ENCODE measurements at places on chromosomes 3 and 15.

DNA sequence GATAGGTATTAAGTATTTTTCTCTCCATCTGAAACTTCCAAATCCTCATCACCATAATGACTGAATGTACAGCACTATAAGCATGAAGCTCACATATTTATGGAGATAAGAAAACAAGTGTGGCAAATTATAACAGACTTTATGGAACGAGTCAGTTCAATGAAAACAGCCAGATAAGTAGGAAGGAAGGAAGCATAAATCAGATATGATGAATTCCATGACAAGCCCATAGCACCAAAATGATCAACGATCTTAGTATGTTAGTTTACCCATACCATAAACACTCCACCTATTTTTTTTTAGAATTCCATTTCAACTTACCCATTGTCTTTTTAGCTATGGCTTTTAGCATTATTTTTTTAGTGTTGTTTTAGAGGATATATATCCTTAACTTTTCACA is 169.5 kb downstream of the TNIK start:
- DNase-seq: no peak

DNA sequence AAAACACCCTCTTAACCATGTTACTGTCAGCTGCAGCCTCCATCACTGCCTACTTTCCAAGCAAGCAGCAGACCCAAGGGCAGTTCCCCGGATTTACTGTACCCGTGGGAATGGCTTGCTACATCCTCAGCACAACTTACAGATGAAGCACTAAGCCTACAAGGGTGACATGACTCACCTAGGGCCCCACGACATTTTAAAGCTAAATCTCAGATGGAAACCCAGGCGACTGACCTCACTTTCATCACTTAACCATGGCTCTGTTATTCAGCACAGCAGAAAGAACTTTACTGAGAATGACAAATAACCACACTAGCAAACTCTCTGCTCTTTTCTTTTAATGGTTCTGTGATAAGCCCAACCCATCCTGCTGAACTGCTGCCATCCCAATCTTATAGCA is 65.6 kb downstream of the SUMF1 start:
- peak; percentile 13 for DNase-seq

DNA sequence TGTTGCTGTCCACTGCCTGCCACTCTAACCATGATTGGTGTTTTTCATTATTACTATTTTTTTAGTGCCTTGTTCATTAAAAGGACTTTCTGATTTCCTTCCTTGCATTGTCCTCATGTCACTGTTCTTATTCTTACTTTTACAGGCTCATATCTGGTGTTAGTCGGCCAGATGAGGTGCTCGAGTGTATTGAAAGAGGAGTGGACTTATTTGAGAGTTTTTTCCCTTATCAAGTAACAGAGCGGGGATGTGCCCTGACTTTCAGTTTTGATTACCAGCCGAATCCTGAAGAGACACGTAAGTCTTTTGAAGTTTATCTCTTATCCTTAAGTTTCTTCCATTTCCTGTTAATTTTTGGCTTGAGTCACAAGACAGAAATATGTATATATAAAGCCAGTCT is 23.2 kb downstream of the QTRT2 start:
- DNase-seq: no peak

- peak; percentile 29 for DNase-seq
Observed at GRCh38 chr15:63938486-63939061, 104.8 kb upstream of the HERC1 start.

GRCh38 chr3:137572931-137573330 is 191.2 kb upstream of the SOX14 start:
- no peak for DNase-seq

- no peak for DNase-seq
Observed at GRCh38 chr3:126737527-126737926, 33.5 kb downstream of the CHCHD6 start.

- DNase-seq: no peak
Observed at GRCh38 chr15:77295446-77295845, 124.5 kb downstream of the PEAK1 start.
